Activated T-helper 9 cell treated with anti-CD3 and anti-CD28 coated beads, Interleukin-2, amount 50 U/mL, for 16 hours (primary cell): ENCODE measurements at places on chromosomes 11 and 22.

GRCh38 chr11:68865241-68865640, 23.5 kb upstream of the CPT1A start:
- no peak for DNase-seq

DNA sequence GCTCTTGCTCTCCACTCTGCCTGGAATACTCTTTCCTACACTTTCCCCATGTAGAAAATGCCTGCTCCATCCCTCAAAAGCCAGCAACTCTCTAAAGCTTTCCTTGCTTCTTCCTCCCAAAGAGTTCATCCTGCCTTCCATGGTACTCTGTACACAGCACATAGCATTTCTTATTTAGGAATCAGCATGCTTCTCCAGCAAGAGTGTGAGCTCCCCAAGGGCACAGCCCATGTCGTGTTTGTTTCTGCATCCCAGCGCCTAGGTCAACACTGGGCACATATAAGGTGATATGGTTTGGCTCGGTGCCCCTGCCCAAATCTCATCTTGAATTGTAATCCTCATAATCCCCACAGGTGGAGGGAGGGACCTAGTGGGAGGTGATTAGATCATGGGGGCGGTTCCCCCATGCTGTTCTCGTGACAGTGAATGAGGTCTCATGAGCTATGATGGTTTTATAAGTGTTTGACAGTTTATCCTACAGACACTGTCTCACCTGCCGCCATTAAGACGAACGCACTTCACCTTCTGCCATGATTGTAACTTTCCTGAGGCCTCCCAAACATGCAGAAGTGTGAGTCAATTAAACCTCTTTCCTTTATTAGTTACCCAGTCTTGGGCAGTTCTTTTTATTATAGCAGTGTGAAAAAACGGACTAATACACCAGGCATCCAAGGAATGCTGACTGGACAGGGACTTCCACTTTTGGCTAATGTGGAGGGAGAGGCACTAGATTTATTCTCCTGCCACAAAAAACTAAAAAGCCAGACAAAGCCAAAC, 8.2 kb downstream of the VPS37C start:
- no peak for DNase-seq

GRCh38 chr11:41980741-41981140, 521.3 kb upstream of the LRRC4C start:
- DNase-seq, result no peak

GRCh38 chr11:96187822-96188221, 155.2 kb downstream of the MAML2 start:
- no peak for DNase-seq

GRCh38 chr11:60762851-60763691, 6.4 kb downstream of the MS4A15 start:
- DNase-seq, result no peak

- no peak for DNase-seq
These were observed 103.6 kb upstream of the HSD17B12 start for GRCh38 chr11:43576803-43577521.
